IPS DF 6.9 (cell line): ENCODE measurements at places on chromosomes 3 and 15.

DNA sequence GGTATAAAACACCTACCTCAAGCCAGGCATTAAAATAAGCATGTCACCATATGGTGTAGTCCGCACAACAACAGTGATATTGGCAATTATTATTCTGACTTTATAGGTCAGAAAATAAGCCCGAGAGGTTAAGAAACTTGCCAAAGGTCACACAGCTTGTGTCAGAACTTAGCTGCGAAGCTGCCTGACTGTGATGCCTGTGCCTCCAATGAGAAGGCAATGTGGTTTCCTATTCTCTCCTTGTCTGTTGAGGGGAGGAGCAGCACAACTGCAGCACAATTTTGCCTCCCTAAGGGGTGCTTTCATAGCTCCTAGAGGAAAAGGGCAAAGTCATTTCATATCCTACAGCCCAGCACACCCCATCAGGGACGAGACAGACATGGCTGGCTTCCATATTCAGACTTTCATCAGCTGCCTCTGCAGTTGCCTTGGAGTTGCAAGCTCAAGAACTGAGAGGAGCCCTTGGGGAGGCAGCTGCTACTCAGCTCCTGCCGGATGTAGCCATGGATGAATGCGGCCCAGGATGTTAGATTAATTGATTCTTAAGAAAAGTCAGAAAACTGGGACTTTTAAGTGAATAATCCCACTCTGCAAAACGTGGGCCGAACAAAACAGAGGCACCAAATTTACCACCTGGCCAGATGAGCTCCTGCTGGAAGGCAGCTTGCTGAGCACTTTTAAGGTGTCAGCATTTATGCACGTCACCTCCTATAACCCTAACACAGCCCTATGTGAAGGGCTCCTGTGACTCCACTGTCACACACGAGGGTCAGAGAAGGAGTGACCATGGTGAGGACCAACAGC lies 38.5 kb downstream of the MYO5C start:
- DNase-seq = no peak

GRCh38 chr15:65680544-65680943 lies 58.8 kb downstream of the SLC24A1 start:
- DNase-seq = no peak

DNA sequence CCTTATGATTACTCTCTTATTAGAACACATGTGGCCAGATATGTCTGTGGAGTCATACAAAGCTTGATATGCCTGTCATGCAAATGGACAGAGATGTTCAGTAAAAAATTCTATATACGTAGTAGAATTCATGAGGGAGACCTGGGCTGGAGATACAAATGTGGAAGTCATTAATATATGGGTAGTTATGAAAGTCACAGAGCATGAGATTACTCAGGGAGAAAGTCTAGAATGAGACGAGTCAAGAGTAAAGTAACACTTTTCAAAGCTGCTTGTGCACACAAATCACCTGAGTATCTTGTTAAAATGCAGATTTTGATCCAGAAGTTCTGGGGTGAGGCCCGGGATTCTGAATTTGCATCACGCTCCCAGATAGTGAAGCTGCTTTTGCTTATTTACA lies 28.4 kb downstream of the OXSM start:
- no peak for DNase-seq

- DNase-seq = no peak
Measured at GRCh38 chr3:108488631-108489030, 21.8 kb downstream of the MYH15 start.

- no peak for DNase-seq
Measured at GRCh38 chr3:48991851-48992545, 2.0 kb downstream of the P4HTM start.

DNA sequence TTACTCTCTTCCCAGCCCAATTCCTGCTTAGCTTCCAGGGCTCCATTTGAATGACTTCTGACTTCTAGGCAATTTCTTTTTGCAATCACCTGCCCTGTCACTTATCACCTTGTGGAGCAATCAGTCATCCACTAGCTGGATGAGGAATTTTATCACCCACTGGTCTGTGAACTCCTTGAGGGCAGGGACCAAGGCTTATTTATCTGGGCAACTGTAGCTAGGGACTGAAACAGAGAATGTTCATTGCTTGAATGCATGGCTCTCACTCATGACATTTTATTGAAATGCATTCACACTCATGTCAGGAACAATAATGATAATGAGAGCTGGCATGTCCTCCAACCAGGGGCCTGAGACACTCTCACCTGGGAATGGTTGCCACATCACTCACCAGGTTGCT lies 15.5 kb downstream of the TNFAIP8L3 start:
- DNase-seq = no peak

DNA sequence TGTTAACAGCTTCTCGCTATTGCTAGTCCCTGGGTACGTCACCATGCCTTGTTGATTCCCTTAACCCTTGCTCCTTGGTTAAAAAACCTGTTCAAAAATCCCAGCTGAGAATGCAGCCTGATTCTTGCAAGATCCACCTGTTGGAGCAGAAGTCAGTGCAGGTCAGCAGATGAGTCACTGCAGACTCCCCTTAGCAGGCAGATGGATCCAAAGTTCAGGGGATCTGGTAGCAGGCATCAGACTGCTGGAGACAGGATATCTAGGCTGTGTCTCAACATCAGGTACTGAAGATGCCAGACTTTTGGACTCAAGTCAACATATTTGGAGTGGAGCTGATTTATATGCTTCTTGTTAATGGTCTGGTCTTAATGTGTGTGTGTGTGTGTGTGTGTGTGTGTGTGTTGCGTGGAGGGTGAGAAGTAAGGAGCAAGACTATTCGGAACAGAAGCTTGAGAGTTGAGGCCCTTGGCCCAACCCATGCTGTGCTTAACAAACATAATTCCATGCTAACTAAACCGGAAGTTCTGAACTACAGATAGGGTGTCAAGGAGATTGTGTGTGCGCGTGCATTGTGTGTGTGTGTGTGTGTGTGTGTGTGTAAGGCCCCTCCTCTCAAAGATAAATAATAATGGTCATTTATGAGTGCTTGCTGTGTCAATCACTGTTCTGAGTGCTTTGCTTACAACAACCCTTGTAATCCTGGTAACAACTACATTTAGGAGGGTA lies 1.0 kb upstream of the C3orf52 start:
- no peak for DNase-seq

DNA sequence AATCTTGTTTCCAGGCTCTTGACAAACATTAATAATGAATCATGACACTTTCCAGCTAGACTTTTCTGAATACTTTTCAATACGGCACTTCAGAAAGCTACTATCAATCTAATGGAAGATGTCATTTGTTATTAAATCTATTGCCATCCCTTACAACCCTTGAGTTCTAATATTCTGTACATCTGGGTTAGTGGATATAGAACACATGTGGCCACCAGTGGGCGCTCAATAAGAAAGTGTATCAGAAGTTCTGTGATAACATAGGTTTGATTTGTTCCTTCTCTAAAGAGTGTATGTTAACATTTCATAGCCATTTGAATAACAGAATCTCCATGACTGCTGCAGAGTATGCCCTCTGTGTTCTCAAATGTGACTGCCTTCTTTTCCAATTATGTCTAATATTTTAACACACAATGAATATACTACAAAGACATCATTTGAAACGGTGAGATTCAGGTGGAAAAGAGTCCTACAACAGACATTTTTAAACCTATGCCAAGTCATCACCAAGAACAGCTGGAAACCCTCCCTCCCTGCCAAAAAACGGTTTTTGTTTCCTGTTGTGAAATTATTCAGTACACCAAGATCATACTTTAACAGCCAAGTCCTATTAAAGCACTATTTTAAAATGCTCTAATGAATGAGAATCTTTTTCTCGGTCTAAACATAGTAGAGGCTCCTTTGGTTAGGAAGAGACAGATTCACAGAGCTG lies 22.2 kb downstream of the ALDH1A2 start:
- DNase-seq = no peak

GRCh38 chr15:74007820-74008371 lies 13.4 kb downstream of the PML start:
- no peak for DNase-seq

- DNase-seq = no peak
Measured at GRCh38 chr3:54826251-54826691, 101.6 kb downstream of the LRTM1 start.

GRCh38 chr3:47370887-47371697 lies 9.7 kb upstream of the PTPN23 start:
- DNase-seq = peak; percentile 35

GRCh38 chr15:30943654-30944335 lies 40.1 kb downstream of the FAN1 start:
- DNase-seq = no peak

DNA sequence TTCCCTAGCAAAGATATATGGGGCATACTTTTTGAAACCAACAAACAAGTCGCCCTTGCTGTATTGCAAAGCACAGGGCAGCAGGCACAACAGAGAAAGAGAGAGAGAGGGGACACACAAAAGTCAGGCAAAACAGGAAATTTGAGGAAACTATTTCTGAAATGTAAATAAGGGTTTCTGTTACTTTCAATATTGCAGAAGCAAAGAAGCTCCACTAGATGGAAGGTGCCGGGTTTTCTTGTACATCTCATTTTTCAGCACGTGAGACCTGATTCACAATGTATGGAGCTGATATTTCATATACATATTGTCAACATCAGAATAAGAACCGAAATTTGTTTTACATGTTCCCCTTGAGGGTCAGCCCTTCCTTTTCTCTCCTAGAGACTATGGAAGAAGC lies 127.4 kb downstream of the FOXP1 start:
- DNase-seq = no peak

DNA sequence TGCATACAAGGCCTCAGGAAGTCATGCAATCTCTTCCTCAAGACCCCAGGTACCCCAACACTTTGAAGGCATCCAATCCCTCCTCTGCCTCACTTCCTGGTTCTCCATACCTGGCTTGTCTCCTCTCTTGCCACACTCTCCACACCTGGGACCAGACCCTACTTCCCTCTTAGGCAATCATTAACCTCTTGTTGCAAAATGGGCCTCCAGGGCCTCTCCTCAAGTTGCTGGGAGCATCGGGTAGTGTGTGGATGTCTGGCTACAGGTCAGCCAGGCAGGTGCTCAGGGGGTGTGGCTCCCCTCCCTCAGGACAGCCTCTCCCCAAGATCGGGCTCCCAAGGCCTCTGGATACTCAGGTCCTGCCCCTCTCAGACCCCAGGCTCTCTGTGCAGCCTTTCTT lies 8.6 kb downstream of the PLA2G4E start:
- no peak for DNase-seq

DNA sequence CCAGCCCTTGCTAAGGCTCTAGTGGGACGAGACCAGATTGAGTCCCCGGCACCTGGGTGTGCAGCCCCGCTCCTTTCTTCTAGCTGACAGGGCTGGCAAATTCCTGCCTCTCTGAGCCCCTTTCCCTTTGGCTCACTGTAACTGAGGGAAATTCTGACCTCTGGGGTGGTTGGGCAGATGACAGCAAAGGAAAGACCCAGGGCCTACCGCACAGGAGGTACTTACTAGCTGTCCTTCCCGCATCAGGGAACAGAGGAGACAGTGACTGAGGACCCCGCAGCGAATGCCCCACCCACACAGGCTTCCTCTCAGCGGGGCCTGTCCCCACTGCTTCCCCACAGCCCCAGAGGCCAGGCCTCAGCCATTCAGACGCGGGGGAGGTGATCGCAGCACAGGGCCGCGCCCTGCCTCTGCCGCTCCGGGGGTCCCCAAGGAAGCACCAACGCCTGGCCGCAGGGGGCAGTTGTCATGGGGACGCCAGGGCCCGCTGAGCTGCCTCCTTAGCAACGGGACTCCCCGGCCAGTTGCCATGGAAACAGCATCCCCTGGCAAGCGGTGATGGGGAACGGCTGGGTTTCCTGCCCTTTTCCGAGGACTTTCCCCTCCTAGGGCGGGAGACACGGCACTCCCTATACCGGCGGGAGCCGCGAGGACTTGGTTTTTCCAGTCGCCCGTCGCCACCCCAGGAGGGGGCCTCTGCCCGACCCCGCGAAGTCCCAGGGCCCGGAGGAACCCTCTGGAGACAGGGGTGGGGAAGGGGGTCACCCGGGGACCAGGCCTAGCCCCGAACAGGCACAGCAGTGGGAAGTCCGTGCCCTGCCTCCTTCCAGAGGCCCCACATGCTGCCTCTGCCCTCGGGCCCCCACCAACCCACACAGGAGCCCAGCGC lies 50.1 kb downstream of the HCN4 start:
- DNase-seq = no peak

DNA sequence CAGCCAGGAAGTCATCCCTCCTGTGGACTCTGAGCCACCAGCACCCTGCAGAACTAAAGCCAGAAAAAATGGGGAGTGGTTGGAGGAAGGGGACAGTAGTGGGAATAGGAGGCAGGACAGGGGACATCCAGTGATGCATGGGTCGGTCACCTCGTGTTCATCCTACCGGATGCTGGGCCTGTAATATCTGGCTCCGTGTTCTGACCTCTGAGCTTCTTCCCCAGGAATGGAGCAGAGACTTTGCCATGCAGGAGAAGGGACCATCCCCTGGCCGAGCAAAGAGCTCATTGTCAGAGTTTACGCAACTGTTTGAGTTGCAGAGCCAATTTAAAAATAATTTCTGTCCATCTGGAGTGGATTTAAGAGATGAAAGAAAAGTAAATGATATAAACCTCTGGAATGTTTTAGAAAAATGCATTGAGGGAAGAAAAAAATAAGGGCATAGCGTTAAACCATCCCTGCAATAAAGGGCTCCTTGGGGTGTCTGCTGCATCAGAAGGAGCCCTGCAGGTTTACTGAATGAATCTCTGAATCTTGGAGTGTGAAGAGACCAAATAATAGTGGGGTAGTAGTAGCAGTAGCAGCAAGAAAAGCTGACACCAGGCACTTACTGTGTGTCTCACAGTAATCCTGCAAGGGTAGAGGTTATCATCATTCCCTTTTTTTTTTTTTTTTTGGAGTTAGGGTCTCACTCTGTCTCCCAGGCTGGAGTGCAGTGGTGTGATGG lies 70.9 kb downstream of the AAGAB start:
- no peak for DNase-seq

- DNase-seq = no peak
Measured at GRCh38 chr15:78342021-78342420, 1.9 kb downstream of the CRABP1 start.
